ENCODE measurements at places on chromosomes 13 and 19.

DNA sequence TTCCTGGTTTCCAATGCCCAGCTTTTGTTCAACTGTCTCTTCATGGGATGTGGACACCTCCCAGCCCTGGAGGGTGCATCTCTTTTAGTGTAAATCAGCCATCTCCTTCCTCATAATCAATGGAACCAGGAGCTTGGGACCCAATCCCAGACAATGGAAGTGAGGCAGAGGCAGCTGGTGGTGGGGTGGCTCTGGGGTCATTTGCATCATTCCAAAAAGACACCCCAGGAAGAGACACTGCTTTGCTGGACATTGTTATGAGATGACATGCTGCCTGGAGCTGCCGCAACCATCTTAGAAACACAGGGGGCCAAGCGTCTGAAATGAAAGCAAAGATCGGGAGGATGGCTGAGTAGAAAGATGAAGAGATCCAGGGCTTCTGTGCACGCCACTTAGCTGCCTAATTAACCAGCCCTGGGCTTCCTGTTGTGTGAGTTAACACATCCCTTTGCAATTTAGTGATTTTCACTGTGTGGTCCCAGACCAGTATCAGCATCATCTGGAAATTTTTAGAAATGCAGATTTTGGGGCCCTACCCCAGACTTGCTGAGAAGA, 36.1 kb downstream of the IRS2 start:
- no peak for DNase-seq

GRCh38 chr19:53958168-53958571, 4.6 kb upstream of the CACNG8 start:
- no peak for DNase-seq

GRCh38 chr19:15378534-15379082, 979 bp downstream of the AKAP8 start:
- DNase-seq = peak; percentile 44

DNA sequence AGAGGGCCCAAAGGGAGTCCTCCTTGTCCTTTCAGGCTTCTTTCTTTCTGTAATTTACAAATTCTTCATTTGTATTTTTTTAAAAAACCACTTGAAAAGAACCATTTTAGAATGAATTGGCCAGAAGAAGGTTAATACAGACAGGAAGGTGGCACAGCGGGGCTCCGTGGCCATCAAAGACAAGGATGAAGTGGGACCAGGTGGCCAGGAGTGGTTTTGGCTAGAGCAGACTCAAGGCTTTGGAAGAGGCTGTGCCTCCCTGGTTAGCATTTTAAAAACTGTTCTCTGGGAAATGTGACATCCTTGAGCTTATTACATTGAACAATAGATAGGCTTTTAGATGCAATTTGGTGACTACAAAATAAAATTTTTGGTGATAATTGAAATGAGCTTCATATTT, 48.4 kb downstream of the ATP8A2 start:
- DNase-seq = no peak

DNA sequence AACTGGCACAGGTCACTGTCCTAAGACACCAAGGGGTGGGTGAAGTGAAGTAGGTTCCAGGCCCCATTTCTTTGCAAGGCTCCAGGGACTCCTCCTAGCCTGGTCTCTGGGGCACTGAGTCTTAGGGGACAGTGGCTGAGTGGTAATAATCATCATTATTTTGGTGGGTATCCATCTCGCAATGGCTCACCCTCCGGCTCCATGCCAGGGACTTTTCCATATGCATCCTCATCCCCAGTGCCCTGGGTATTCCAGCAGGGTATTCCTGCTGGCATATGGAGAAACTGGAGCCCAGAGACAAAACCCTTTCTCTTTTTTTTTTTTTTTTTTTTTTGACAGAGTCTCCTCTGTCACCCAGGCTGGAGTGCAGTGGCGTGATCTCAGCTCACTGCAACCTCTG, 2.5 kb downstream of the PDE4A start:
- no peak for DNase-seq

- no peak for DNase-seq
Observed at GRCh38 chr13:33519561-33520467, 234.3 kb upstream of the STARD13 start.

- DNase-seq = no peak
Observed at GRCh38 chr19:41755328-41755913, at the start of gene CEACAM6. TSS of gene CEACAM6 (plus strand) at chr19:41755530. CDS start at chr19:41755639, 109 bp downstream.

GRCh38 chr13:68345963-68346531, 1115.9 kb upstream of the PCDH9 start:
- no peak for DNase-seq

- DNase-seq = no peak
Observed at GRCh38 chr19:27745978-27746542, 1466.9 kb downstream of the UQCRFS1 start.

DNA sequence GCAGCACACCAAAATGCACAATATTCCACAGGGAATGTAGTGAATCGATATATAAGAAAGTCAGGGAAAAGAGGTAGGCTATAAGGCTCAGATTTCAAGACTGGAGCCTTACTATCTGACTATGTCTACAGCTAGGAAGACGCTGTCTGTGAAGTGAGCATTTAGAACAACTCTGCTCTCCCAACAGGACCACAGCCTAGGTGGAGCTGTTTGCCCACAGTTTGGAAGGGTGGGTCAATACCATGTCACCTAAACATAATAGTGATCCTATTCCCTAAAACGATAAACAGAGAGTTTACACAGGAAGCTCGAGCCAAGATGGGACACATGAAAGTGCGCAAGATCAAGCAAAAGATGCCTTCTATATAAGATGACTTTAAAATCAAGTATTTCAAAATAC, 2486.0 kb upstream of the PCDH20 start:
- no peak for DNase-seq

DNA sequence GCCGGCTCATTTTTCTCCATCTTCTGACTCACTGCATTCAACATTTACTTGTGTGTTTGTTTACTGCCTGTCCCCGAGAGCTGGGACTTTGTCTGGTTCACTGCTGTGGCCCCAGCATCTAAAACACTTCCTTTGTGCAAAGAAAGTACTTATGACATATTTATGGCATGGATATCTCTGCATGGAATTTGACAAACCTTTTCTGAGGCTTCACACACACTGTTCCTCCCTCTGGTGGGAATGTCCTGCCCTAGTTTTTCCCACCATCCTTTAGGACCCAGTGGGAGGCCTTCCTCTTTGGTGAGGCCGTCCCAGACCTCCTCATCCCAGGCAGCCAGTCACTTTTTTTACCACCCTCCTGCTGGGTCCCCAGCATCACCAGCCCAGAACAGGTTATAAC, 1.4 kb upstream of the SRRM5 start:
- DNase-seq = no peak

DNA sequence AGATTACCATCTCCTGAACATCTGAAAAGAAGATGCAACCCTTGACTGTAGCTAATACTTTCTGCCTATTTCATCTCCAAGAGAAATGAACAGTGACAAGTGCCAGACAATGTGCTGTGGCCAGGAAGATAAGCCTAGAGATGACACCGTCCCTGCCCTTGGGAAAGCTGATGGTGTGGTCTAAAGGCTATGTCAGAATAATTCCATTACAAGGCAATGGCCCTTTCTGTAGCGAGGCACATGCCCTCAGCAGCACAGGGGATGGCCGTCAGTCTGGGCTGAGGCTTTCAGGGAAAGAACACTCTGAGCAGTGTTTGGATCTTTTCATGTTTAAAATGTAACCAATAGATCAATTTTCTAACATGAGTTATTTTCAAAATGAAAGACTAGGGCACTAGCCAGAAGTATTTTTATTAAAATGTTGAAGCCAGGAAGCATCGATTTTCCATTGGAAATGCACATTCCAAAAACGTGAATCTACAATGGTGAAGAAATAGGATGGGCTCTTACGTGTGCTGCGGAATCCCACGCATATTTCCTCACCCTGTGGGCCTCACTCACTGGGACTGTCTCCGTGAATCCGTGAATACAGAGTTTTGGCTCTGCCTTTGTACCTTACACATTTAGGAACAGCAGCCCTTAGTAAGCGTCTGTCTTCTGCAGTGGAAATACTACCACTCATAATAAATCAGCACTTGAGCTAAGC, 22.0 kb downstream of the COL4A1 start:
- no peak for DNase-seq

- no peak for DNase-seq
Observed at GRCh38 chr13:103102482-103102881, 36.3 kb upstream of the SLC10A2 start.

GRCh38 chr13:92952161-92952560, 274.4 kb upstream of the GPC6 start:
- DNase-seq = no peak

GRCh38 chr13:77827332-77827731, 91.3 kb downstream of the EDNRB start:
- DNase-seq = no peak

DNA sequence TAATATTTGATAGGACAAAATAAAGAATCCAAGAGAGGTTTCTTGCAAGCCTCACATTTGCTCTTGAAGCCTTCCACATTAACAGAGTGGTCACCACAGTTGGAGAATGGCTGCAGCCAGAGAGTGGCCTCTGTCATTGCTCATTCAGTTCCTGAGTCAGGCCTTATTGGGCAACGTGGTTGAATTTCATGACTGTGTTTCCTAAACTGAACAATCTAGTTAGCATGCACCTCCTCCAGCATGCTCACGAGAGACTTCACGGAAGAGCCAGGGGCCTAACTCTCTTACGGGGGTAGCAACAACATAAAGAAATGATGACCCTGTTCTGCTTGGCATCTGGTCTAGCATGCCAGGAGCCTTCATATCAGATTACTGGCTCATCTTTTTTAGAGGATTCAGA, 9.6 kb upstream of the UBL3 start:
- DNase-seq = no peak

- DNase-seq = no peak
Observed at GRCh38 chr19:46759817-46760333, 13.6 kb upstream of the STRN4 start.

DNA sequence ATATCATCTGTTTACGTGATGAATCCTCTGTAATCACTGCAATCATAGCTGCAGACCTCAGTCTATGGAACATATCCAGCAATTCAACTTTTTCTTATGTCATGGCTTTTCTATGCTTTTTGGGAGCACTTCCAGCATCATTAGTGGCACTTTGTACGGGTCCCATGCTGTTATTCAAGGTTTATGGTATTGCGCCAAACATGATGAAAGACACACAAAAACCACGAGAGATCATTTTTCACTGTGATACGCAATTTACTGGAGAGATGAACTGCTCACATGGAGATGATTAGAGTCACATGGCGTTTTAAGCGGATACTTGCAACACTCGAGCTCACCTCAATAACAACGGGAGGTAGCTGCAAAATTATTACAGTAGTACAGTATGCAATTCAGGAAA, 2101.7 kb upstream of the PCDH20 start:
- no peak for DNase-seq

DNA sequence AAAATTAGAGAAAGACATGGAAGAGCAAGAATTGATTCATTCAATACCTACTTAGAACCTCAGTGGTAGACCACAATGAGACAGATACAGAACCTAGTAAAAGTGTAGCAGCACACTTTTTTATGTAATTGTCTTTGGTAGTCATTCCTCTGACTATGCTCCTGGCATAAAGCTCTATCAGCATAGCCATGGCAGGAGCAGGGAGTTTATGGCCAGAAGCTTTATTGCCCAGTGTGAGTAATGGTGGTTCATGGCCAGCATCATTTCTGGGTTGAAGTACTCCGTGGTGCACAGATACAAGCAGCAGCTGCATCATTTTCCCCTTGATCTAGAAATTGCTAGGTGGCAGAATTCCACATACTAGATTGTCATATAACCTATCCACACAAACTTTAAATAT, 352.6 kb downstream of the TBC1D4 start:
- DNase-seq = no peak

- DNase-seq = no peak
Observed at GRCh38 chr13:75225288-75226032, 256.5 kb downstream of the TBC1D4 start.

- DNase-seq = no peak
Observed at GRCh38 chr19:8357007-8357521, 6.9 kb upstream of the ANGPTL4 start.
